ENCODE measurements at places on chromosomes 16 and 17. TPM values are rescaled to one million over a fixed set of nuclear protein-coding genes. Genes with fewer than 3 reads are reported as not detected.

SSTR5 gene
- not detected for total RNA-seq

MYADML2 gene
- not detected for total RNA-seq

CDRT15 gene
- not detected for total RNA-seq

DNA sequence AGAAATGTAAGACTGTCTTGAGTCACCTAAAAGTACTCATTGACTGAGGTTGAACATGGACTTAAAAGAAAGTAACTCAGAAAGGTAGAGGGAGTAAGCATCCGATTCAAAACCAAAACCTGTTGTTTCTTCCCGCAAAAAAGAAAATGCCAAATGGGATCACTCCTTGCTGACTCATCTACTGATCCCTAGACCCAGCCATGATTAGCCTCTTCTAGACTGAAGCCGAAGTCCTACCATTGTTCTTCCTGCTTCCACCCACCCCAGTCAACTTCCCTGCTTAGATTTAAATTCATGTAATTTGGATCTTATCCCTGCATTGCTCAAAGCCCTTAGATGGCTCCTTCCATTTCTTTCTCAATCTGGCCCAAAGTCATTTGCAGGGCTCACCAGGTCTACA is 760.5 kb upstream of the SOX9 start:
- DNase-seq, result no peak

DNA sequence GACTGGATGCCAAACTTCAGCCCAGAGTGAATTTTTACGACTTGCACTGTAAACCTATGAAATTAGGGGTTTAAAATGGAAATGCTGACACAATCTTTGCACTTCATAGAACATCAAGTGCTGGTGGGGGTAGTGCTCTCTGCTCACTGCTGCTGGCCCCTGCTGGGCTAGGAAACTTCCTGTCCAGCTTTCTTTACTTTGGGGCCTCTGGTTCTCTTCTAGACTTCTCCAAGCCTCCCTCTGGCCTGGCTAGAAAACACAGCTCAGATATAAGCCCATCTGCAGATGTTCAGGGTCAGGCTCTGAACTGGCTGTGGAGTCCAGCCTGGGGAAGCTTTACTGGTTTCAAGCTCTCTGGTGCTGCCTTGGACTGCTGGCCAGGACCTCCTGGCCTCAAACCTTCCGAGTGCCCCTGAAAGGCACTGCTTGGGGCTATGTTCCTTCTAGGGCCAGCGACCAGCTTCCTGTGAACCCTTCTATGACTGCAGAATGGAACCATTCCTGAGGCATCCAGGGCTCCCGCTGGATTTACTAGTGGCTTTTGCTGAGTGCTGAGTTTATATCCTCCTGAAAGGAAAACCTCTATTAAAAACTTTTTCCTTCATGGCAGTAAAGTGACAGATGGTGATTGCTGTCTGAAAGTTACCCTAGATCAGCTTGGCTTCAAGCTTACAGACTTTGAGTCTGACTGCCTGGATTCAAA is 59.4 kb downstream of the TBX4 start:
- no peak for DNase-seq

- DNase-seq, result no peak
Measured at GRCh38 chr17:22512506-22512905, 820.2 kb downstream of the KCNJ18 start.

DNA sequence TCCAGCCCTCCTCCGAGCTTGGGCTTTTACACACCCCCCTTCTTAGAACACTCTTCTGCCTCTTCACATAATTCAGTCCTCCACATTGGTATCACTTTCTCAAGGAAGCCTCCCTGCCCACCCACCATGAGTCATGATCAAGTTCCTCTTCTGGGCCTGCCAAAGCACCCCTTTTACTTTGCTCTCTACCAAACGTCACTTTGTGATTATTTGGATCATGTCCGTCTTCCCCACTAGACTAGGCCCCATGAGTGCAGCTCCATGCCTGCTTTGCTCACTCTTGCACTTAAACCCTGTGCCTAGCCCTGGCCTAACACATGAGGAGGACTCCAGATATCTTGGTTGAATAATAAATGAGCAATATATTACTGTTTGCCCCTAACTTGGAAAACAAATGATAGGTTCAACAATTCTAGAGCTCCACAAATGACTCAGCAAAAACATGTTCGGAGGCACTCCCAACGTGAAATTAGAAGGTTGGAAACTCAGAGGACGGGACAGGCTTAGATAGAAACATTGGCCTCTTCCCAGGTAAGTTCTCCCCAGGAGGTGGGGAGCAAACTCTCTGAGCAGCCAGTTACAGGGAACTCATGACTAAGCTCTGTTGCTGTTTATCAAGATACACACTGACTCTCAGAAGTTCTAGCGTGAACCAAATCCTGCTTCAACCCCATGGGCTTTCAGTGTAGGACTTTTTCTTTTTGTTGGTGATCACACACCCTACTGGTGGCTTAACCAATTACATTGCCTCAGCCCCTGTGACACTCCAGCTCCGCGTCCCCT is 28.3 kb downstream of the G6PC1 start:
- DNase-seq, result peak; percentile 70

DNA sequence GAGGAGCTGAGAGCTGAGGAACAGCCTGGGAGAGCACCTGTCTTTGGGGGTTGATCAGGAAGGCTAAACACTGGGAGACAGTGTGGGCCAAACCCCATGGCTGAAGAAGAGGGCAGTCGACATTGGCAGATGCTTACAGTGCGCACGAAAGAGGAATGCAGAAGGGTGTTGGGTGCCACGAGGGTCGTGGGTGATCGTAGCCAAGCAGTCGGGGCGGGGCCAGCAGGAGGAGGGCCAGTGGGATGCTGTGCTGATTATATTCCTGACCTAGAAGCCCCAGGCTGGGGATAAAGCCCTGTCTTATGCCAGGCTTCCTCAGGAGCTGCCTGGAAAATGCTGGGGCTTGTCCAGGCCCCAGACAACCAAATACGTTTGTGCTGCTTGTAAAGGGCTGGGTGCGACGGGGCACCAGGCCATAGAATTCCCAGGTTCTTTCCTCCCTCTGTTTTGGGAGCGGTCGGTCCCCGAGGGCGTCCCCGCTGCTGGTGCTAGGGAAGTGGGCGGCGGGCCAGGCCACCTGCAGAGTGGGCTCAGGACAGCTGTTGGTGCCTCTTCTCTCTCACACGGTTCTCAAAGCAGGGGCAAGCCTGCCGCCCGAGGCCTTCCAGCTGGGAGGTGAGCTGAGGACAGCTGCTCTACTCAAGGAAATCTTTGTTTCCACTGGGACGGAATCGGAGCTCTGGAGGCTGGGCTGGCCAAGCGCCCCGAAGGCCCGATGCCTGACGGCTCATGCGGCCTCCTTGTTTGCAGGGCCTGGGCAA is 10.0 kb downstream of the C1QTNF1 start:
- no peak for DNase-seq

DNA sequence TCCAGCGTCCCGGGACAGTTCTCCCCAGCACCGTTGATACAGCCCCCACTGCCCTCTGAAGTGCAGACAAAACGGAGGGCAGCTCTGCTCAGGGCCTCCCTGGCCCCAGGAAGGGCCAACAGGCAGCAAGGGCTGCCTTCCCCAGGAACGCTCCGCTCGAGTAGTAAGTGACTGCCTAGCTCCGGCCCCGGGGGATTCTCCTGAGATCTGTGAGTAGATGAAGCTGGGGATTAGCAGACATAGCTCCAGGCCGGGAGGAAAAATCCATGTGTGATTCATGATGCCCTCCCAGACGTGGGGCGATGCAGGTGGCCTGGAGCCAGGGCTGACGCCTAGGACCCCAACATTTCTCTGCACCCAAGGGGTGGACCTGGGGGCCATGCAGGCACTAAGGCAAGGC is 85.3 kb downstream of the ENGASE start:
- no peak for DNase-seq

DNA sequence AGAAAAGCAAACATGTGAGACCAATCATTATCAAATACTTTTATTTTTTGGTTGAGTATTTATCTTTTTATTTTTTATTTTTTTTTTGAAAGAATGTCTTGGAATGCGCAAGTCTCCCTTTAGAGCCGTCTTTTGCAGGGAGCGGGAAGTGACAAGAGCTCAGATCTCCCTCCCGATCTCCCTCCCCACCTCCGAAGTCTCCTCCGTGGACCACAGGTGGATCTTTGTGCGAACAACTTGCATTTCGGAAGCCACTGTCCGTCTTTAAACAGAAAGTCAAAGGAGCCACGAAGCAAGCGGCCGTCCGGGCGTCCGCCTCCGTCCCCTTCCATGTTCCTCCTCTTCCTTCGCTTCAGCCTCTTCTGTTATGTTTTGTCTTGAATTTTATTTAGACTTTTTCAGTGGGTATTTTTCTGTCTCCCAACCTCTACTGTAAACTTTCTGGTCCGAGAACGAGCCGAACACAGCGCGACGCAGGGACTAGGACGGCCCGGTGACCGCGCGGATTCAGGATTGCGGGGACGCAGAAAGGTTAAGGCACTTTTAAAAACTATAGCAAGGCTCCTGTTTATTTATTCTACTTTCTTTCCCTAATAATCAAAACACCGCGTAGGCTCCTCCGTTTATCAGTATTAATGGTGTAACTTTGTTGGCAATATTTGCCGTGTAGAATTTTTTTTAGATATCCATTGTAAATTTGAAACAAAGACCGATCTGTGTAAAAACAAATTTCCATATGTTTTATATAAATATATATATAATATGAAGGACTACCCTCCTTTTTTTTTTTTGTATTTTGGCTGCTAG is 3.3 kb downstream of the FOXF1 start:
- DNase-seq, result no peak

DNA sequence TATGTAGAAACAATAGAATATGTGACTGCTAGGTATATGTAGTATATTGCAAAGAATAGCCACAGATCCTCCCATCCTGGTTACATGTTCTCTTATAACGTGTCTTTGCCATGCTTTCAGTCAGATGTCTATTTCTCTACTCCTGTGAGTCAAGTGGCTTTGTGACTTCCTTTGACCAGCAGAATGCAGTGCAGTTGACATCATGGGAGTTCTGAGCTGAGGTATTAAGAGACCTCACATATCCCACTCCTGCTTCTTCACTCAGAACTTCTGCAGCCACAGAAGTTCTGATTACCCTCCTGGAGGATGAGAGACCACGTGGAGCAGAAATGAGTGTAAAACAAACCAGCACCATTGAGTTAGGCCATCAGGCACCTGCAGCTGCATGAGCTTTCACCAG is 222.5 kb downstream of the PRKCA start:
- no peak for DNase-seq

GRCh38 chr17:20157001-20157310 is 147.8 kb downstream of the SPECC1 start:
- no peak for DNase-seq

- DNase-seq, result no peak
Measured at GRCh38 chr16:27106305-27106704, 39.6 kb downstream of the C16orf82 start.

DNA sequence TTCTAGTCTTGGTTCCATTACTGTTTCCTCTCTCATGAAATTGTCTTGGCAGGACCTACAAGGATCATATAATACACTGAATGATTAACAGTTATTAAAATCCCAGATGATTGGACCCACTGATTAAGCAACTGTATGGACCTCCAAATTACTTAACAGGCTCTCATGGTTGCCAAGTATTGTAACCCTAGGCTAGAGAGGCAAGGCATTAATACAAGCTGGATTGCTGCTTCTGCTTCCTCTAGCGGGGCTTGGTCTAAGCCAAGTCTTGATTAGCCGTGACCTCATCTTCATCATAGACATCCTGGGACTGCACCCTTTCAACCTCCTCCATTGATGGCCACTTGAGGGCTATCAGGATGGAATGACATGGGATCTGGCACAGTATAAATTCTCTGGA is 46.9 kb downstream of the SYCE1L start:
- DNase-seq, result no peak

DNA sequence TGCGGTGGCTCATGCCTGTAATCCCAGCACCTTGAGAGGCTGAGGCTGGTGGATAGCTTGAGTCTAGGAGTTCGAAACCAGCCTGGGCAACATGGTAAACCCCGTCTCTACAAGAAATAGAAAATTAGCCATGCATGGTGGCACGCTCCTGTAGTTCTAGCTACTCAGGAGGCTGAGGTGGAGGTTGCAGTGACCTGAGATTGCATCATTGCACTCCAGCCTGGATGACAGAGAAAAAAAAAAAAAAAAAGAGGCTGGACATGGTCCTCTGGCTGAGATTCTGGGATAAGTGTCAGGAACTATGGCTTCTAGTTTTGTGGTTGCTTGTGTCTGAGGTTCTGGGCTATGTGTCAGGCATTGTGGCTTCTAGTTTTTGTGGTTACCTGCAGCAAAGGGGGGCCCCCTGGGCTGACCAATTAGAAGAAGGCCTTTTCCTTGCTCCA is 7.0 kb downstream of the KSR1 start:
- no peak for DNase-seq

- DNase-seq, result no peak
Measured at GRCh38 chr17:45411348-45412105, 21.1 kb downstream of the ARHGAP27 start.

DNA sequence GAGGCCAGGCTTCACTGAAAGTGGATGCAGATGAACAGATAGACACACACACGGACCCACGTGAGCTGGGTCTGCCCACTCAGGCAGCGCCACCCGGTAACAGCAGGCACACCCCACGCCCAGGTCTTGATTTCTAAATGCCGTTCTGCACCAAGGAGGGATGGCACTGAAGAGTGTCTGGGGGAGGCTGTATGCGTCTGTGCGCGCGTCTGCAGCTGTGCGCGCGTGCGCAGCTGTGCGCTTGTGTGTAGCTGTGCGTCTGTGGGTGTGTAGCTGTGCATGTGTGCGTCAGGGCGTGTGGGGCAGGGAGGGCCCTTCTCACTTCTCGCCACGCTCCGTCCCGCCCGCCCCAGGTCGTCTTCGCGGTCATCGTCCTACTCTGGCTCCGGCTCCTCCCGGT is 15.5 kb upstream of the IL17C start:
- no peak for DNase-seq

GRCh38 chr16:67165121-67166078 is 855 bp downstream of the HSF4 start:
- DNase-seq, result no peak

DNA sequence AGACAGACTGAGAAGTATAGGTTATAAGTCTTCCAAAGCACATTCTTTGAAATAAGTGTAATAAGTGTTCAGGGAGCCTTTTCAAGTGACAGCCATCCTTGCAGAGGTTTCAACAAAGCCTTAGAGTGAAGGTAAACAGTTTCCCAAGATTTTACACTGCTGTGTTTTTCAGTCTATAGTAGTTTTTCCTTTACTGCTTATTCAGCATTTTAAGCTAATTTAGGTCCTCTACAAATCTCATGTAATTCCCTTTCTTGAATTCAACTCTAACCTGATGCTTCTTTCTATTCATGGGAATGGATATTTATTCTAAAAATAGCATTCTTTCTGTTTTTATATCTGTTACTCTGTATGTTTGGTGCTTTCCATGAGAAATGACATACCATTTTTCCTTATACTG is 211.3 kb downstream of the PHKB start:
- DNase-seq, result no peak

Data from A673 (cell line).